ENCODE measurements at places on chromosomes 12 and 14.

DNA sequence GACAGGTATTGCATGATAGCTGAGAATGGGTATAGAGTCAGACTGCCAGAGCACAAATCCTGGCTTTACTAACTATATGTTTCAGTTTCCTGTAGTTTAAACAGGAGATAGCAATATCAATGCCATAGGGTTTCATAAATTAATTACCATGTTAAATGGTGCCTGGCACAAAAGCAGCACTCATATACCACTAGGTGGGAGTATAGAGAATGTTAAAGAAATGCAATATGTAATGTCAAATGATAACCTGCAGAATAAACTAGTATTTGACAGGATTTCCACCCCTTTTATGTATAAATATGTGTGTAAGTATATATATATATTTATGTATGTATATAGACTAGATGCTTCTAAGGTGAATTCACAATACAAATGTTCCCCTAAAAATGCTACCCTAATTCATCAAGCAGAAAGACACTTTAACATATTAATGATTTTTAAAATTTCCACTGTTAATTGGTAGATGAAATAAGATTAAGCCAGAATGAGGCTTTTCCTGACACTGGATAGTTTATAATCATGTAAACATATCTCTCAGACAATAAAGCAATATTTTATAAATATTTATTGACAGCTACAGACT lies 8.6 kb downstream of the WDR89 start:
- peak; percentile 50 for DNase-seq

GRCh38 chr12:132194056-132194455 lies 49.8 kb downstream of the NOC4L start:
- DNase-seq = no peak

DNA sequence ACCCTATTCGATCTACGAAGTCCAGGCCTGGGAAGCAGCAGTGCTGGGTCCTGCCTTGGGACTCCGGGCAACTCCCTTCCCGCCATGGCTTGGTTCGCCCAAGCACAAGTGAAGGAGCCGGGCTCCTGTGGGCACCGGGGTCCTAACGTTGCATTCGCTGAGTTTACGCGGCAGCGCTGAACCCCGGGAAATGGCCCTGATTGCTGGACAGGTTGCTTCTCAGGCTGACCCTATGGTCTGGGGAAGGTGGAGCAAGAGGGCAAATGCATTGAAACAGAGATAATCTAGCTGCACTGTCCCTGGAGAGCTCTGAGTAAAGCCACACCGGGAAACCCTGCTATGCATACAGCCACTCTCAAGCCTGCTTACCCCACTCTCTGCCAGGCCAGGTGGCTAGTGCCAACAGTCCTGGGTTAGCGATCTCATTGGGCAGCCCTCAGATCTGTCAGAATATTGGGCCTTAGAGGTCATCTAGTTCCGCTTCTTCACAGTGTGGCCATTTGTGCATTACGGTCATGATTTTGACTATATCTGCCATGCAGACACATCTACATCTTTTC lies 11.3 kb downstream of the SYNE3 start:
- no peak for DNase-seq

DNA sequence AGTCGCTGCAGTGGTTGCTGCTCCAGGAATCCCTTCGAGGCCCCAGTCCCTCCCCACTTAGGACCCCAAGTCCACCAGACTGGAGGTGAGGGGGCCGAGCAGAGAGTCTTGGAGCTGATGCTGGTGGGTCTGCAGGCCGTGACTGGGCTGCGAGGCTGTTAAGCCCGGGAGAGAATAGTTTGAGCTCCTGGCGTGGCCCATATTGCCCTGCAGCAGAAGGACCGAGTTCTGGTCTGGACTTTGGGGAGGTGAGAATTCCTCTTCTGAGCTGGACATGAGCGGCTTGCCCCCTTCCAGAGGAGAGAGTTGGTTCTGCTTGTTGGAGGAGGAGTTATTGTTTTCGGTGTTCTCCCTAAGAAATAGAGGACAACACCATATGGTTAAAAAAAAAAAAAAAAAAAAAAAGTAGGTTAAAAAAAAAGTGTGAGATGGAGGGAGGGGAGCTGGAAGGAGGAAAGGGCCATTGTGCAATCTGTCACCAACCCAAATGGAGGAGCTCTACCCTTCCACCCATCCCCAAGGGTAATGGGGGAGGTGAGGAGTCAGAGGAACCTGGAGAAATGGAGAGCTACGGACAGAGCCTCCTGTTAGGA lies 3.0 kb downstream of the SIX1 start:
- DNase-seq = no peak

DNA sequence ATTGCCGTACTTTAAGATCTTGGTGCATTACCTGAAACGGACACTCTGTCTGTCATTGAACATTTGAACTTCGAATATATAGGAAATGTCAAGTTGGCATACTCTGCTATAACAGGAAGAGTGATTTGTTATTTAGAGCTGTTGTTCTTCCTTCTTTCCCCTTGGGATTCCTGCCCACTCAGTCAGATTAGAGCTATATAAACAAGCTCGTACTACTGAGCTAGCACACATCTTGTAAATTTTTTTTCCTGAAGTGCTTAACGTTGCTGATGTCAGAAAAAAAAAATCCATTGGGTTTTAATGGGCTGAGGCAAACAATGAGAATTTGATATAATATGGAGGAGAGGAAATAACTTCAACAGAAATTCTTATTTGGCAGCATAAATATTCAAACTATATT lies 26.8 kb downstream of the RGS6 start:
- no peak for DNase-seq

- no peak for DNase-seq
These were observed 19.2 kb upstream of the CACNA2D4 start for GRCh38 chr12:1937481-1938224.

DNA sequence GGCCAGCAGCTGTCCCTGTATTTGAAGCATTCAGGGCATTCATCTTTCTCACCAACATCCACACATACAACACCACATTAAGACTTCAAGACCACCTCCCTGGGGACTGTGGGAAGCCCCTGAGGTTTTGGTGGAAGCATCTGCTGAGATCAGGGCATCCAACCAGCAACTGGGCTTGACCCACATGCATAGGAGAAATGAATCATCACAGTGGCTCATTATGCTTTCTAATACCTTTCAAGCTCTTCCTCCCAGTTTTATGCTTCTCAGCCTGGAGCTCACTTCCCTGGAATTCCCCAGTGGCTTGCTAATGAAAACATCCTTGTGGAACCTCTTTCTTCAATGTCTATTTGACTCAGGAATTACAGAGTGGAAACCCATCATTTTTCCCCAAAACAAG lies 21.4 kb upstream of the CMKLR1 start:
- no peak for DNase-seq

DNA sequence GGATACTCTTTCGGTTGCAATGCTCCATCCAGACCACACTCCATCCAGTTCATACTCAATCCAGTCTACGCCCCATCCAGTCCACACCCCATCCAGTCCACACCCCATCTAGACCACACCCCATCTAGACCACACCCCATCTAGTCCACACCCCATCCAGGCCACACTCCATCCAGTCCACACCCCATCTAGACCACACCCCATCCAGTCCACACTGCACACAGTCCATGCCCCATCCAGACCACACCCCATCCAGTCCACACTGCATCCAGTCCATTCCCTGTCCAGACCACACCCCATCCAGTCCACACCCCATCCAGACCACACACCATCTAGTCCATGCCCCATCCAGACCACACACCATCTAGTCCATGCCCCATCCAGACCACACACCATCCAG lies 116.0 kb upstream of the RTL1 start:
- DNase-seq = no peak

- no peak for DNase-seq
These were observed 10.4 kb downstream of the SAV1 start for GRCh38 chr14:50657753-50658152.

DNA sequence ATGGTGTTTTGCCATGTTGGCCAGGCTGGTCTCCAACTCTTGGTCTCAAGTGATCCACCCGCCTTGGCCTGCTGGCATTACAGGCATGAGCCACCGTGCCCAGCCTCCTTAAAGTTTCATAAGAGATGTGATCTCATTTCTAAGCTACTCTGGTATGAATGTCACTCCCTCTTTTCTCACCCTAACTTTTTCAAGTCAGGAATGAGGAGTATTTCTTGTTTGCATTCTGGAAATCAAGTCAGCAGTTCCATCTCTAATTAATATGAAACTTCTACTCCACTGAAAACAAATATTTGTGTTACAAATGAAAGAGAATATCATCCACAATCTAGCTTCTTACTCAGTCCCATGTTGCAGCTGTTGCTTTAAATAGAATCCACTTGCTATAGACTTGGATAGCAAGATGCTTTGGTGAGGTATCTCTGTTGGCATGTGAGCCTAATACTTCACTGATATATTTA lies 61.3 kb downstream of the ARF6 start:
- no peak for DNase-seq

- DNase-seq = peak; percentile 23
These were observed at the start of gene FGF23 for GRCh38 chr12:4379405-4379804. Gene FGF23, minus strand, starts transcription at chr12:4379712. Its CDS starts 130 bp downstream, at chr12:4379582.

GRCh38 chr12:52873832-52874572 lies 25.2 kb upstream of the KRT78 start:
- peak; percentile 88 for DNase-seq

DNA sequence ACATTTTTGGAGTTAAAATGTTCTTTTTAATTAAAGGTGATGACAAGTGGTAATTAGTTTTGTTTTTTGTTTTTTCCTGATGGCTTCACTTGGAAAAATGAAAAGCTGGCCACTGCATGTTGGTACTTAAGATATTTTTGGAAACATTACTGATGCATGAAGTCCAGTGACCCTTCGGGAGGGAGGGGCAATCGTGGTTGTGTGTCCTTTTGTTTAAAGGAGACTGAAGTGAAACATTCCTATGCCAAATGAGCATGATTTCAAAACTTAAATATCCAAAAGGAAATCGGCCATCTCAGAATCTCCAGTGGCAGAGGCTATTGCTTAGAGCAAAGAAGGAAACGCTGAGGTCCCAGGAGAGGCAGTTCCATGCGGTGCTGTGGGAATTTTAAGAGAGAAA lies 20.1 kb downstream of the LTBP2 start:
- no peak for DNase-seq

- no peak for DNase-seq
These were observed 59.8 kb downstream of the SERPINA3 start for GRCh38 chr14:94671870-94672444.

GRCh38 chr12:96522690-96523089 lies 33.3 kb downstream of the CFAP54 start:
- no peak for DNase-seq

DNA sequence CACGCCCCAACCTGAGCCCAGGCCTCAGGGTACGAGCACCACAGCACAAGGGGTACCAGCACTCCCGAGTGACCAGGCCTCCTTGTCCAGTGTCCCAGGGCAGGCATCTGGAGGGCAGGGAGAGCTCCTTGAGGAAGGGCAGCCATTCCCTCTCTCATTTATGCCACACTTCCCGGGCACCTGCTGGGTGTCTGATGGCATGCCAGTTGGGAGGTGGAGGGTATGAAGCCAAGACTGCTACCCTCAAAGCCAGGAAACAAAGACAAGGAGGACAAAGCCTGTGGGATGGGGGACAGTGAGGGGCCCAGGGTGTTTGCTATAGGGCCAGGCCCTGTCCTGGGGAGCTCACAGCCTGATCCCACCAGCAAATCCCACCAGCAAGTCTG lies 45.6 kb downstream of the CCDC88C start:
- no peak for DNase-seq

DNA sequence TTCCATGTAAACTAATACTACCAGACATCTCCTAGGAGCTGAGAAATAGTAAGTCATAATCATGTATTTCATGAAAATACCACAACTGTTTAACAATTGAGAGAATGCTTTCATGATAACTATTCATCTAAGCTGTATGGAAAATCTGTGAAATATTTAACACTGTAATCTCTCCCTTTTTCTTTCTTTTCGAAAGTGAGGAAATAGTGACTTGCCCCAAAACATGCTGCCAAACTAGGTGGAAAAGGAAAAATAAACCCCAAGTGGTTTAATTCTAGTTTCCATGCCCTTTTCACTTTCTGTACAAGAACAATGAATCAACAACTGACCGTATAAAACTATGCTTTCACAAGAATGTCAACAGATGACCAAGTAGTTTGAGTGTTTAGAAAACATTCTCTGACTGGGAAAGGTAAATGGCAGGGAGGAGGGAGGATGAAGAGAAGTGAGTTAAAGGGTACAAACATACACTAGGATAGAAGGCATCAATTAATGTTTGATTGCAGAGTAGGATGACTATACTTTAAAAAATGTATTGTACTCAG lies 147.5 kb upstream of the AVPR1A start:
- DNase-seq = no peak

All from fibroblast of pulmonary artery (primary cell).